ENCODE measurements at places on chromosomes 4 and X.

DNA sequence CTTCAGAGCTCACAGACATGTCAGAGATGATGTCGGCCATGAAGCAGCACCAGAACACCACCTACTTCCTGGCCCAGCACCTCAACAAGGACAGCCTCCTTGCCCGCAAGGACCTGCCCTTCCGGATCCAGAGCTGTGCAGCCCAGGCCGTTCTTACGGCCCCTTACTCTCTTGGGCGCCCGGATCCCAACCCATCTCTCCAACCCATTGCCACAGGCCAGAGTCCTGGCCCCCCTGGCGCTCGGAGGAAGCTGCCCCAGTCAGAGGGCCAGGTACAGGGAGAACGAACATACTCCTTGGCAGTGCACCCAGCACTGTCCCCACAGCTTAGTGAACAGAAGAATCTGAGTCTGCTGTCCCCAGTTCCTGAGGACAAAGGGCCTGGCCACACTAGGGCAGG lies 27.9 kb upstream of the PRPS1 start:
- DNase-seq = no peak

DNA sequence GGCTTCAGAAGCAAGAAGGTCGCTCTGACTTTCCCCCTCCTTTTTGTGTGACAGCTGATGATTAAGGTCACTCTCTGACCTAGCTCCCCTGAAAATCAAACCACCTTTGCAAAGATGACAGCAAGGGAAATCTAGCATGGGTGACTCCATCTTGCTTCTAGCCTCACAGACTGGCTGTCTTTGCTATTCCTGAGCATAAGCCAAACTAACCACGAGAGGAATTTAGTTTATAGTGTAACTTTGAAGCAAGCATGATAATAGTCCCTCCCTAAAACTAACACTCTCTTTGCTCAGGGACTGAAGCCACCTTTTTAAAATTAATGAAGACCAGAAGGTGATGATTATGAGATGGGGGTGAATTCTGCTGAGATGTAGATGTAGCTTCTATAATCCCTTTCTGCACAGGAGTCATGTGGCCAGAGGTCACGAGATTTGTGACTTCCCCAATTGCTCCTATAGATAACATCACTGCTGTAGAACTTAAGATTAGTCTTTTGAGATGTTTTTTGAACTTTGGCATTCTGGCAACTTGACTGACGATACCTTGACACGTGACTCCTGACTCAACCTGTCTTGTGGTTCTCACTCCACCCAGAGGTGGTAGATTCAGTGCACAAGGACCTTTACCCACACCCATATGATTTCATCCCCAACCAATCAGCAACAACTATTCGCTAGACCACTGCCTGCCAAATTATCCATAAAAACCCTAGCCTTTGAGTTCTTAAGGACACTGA lies 14.9 kb upstream of the PDE5A start:
- no peak for DNase-seq

GRCh38 chr4:180652533-180652932 lies 1590.7 kb upstream of the TENM3 start:
- DNase-seq = no peak

DNA sequence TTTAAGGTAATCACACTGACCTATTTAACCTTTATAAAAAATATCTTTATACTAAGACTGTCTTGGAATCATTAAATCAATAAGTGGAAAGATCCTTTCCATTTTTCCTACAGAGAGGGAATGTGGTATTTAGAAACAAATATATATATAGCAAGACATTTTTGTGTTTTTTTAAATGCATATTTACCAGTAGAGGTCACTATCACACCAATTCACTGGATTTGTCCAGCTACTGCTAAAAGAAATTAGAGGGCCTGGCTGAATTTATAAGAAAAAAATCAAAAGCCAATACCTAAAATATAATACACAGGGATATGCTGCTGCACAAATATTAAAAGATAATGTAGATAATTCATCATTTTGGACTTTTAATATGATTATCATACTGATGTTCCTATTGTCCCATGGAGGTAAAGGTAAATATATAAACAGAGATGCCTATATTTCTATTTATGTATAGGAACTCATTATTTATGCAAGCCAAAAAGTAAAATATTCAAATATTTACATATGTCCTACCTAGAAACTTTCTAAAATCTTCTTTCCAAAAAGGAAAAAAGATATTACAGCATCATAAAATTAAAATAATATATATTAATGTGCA lies 69.5 kb downstream of the PDE5A start:
- no peak for DNase-seq

- DNase-seq = no peak
Observed at GRCh38 chrX:86066998-86067397, 19.6 kb upstream of the CHM start.

GRCh38 chrX:97609938-97610337 lies 726.2 kb downstream of the RPA4 start:
- no peak for DNase-seq

GRCh38 chr4:138815811-138816210 lies 199.8 kb upstream of the NOCT start:
- DNase-seq = no peak

- DNase-seq = no peak
Observed at GRCh38 chr4:7964890-7965662, 25.4 kb upstream of the AFAP1 start.

GRCh38 chrX:140440876-140441275 lies 64.0 kb downstream of the SOX3 start:
- no peak for DNase-seq

DNA sequence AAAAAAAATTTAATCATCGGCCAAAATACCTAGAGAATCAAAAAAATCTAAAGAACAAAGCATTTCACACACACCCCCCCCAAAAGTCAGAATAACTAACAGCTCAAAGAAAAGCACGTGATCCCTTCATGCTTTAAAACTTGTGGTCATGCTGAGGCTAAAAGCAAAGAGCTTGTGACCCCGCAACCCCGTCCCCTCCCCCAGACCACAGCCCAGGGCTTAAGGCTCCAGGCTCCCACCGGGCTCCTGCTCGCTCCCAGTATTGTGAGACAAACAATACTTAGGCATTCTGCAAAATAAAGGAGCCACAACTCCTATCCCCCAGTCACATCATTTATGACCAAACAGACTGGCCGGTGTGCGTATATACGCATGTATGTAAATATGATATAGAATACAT lies 62.1 kb upstream of the CCDC160 start:
- no peak for DNase-seq

GRCh38 chr4:75727073-75727472 lies 2.7 kb downstream of the USO1 start:
- no peak for DNase-seq

DNA sequence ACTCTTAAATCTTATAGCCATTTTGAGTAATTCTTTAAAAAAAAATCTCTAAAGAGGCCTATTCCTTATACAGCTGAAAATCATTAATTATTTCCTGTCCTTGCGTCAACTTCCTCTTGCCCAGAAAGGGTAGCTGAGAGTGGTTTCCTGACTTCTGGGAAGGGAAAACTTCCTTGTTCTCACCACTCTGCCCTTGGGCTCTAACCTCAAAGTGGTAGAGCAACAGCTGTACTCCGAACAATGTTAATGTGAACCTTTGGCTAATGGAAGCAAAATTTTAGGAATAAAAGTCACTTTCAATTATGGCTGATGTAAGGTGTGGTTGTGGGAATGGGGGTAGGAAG lies 15.3 kb downstream of the KLHL2 start:
- no peak for DNase-seq

GRCh38 chrX:69063486-69063885 lies 101.8 kb downstream of the PJA1 start:
- DNase-seq = no peak

DNA sequence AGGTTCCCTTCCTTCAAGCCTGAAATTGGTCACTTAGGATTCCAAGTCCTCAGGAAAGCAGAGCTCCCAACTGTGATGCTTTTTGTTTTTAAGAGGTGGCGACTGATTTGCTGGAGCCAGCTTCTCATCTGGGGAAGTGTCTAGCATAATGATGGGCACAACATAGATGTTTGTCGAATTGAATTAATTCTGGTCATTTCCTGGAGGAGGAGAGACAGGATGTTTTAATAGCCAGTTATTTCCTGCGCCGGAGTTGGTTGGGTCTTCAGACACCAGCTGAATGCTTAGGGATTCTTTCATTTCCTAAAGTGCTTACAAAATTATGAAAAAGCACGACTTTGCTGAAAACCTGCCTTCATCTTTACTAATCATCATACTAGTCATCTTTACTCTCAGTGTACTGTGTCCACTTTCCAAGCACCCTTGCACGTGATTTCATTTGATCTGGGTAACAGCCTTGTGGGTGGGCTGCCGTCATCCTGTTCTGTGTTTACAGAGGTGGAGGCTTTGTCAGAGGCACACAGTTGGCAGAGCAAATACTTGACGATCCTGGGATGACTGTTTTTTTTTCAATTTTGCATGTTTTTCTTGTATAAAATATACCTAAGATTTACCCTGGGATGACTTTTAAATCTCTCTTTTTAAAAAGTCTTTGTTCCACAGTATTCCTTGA lies 49.5 kb downstream of the RGS12 start:
- no peak for DNase-seq

DNA sequence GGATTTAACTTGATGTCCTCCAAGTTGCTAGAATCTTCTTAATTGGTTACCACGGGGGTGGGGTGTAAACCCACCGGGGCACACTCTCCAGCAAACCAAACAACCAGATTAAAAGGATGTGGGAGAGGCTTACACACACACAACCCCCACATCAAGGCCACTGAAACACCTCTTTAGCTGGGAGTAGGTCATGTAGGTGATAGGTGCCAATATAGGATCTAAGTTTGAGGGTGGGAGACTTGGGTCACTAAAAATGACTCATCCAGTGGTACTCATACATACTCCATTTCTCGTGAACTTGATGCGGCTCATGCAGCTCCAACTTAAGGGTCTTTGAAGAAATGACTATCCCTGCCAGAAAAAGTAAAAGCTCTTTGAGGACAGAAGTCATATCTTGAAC lies 20.5 kb upstream of the CD40LG start:
- DNase-seq = no peak

DNA sequence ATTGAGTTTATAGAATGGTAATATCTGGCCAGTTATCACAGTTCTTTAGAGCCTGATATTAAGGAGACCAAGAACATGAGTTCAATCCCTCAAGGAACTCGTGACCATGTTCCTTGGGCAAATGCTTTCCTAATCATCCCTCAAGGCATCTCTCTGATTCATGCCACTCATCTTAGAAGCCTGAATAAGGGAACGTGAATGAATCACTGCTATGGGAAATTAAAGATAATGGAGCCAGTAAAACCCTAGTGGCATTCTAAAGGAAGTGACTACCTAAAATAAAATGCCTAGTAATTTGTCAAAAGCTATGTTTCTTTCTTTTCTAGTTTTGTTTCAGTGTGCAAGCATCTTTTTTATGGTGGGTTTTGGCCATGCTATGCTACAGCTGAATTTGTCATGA lies 1161.3 kb downstream of the C4orf33 start:
- no peak for DNase-seq
